ENCODE measurements at places on chromosomes 2 and 18. TPM values are rescaled to one million over a fixed set of nuclear protein-coding genes. Genes with fewer than 3 reads are reported as not detected.

- no peaks in the 10 kb centered on the region for H3K27me3 ChIP-seq
- no peak overlapping the region for H3K4me3 ChIP-seq
- H3K27ac ChIP-seq: no peak overlapping the region
- no peaks in the 10 kb centered on the region for H3K4me1 ChIP-seq
- no peaks in the 10 kb centered on the region for H3K36me3 ChIP-seq
- DNase-seq: no peak
Measured at GRCh38 chr2:159026170-159026569, 57.7 kb downstream of the TANC1 start.

DNA sequence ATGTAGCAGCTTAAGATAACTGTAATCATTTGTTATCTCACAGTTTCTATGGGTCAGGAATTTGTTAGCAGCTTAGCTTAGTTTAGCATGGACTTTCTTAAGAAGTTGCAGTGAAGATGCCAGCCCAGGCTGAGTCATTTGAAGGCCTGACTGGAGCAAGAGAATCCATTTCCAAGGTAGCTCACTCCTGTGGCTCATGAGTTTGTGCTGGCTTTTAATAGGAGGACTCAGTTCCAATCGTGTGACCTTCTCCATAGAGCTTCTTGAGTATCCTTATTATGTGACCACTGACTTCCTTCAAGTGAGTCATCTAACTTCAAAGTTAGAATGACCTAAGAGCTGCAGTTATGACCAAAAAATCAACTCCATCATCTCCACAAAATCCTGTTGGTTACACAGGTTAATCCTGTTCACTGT is 1.4 kb downstream of the GPATCH11 start:
- no peak overlapping the region for H3K4me3 ChIP-seq
- peaks cover 37% of the 10 kb centered on the region for H3K36me3 ChIP-seq
- peaks cover 37% of the 10 kb centered on the region for H3K4me1 ChIP-seq
- H3K27ac ChIP-seq: no peak overlapping the region

DNA sequence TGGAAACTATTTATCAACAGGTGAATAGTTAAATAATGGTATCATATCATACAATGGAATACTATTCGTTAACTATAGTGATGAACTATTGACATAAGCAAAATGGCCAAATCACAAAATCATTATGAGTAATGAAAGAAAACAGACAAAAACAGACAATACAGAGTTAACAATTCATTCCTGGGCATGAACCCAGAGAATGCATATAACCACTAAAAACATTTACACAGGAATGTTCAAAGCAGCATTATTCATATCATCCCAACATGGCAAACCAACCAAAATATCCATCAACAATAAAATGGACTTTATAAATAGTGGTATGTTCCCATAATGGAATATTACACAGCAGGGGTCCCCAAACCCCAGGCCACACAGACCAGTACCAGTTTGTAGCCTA is 131.2 kb upstream of the CYP1B1 start:
- no peak overlapping the region for H3K27ac ChIP-seq
- H3K36me3 ChIP-seq: no peaks in the 10 kb centered on the region
- no peak for DNase-seq

DNA sequence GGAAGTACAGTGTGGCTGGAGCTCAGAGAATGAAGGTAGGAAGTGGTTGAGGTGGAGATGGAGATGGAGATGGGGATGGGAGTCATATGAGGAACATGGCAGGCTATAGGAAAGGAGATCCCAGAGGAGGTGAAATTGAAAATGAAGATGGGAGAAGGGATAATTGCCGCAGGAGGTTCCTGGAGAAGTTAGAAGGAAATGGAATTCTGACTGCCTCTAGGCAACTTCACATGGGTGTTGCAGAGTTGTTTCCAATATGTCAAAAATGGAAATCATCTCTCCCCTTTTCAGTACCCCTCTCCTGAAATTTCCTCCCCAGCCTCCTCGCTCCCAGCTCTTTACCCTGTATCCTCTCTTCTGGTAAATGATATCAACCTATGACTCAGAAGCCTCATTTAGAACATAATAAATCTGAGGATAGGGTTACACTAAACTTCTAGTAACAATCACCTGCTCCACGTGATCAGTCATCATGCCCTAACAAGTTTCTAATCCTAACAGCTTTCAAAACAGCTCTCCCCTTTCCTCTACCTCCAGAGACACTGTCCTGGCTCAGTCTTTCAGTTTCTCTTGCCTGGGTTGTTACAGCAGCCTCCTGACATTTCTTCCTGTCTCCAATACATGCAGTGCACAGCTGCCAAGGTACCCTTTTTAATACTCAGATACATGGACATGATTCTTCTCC is 201.9 kb upstream of the RBMS1 start:
- H3K4me1 ChIP-seq: no peaks in the 10 kb centered on the region
- H3K27me3 ChIP-seq: peaks cover 3% of the 10 kb centered on the region
- H3K4me3 ChIP-seq: no peak overlapping the region
- no peak for DNase-seq
- H3K36me3 ChIP-seq: no peaks in the 10 kb centered on the region

DNA sequence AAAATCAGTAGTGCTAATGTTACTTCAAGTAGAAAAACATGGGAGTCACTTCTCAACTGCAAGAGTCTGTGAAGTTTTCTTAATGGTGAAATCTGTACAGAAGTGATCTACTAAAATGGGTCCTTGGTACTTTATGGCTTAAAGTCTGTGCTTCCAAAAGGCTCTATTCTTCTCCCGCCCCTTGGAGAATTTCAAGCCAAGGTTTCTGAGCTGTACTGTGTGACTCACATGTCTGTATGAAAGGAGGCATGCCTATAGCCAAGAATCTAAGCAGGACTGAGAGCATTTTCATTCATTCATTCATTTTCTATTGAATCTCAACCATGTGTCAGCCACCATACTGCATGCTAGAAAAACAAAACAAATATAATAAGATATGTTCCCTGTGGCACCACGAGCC is 19.8 kb upstream of the DDX18 start:
- no peaks in the 10 kb centered on the region for H3K4me1 ChIP-seq
- H3K4me3 ChIP-seq: no peak overlapping the region
- H3K27ac ChIP-seq: no peak overlapping the region
- H3K36me3 ChIP-seq: no peaks in the 10 kb centered on the region
- DNase-seq: no peak

DNA sequence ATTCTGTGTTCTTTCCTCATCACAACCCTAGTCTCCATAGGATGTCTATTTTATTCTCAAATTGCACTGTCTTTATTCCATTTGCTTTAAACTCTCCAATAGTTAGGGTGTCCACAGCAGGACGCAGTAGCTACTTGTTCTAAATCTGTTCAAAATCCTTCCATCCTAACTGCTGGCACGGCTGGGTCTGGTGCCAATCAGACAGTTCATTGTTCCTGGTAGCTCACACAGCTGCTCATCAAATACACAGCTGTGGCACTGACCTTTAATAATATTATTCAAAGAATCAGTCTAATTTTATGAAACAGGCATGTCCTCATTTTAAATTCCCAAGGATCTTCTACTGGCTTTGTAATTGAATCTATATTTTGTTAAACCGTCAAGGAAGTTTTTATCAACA is 59.7 kb upstream of the TMEFF2 start:
- DNase-seq: no peak
- H3K27ac ChIP-seq: no peak overlapping the region
- H3K36me3 ChIP-seq: no peaks in the 10 kb centered on the region
- no peaks in the 10 kb centered on the region for H3K4me1 ChIP-seq
- H3K27me3 ChIP-seq: no peaks in the 10 kb centered on the region

- H3K27ac ChIP-seq: no peak overlapping the region
- H3K4me1 ChIP-seq: peaks cover 5% of the 10 kb centered on the region
- no peaks in the 10 kb centered on the region for H3K36me3 ChIP-seq
- peak overlapping the region; percentile 44 for H3K4me3 ChIP-seq
- no peaks in the 10 kb centered on the region for H3K27me3 ChIP-seq
- DNase-seq: peak; percentile 16
Measured at GRCh38 chr2:57720728-57721627, 325.6 kb upstream of the VRK2 start.

GRCh38 chr2:186532891-186533290 is 46.8 kb downstream of the ZC3H15 start:
- H3K4me1 ChIP-seq: no peaks in the 10 kb centered on the region
- H3K36me3 ChIP-seq: no peaks in the 10 kb centered on the region

GRCh38 chr2:23695890-23696751 is 230.8 kb downstream of the ATAD2B start:
- no peak for DNase-seq
- no peak overlapping the region for H3K4me3 ChIP-seq
- H3K36me3 ChIP-seq: peaks cover 29% of the 10 kb centered on the region
- no peak overlapping the region for H3K27ac ChIP-seq

DNA sequence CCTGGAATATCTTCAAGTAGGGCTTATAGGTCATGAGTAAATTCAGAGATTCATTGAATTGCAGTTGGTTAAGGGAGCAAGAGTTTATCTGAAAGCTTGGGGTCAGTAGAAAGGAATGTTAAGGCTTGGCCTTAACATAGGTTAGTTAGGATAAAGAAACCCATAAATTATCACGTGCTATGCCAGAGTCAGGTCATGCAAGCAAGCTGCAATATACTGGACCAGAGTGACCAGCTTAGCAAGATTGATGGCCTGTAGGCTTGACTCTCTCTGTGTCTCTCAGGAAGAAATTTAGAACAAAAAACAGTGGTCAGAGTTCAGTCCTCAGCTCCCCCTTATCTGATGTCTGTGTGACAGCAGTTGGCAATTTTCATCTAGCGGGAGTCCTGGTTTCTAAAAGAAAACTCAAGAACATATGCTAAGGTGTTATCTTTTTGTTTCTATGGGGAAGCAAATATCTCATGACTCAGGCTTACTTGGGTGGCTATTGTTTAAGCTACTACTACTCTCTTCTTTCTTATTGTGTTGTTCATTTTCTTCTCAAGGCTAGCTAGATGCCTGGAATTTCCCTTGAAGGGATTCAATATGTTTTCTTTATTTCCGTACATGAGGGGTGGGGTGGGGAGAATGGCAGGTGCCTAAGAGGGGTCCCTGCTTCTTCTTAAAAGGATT is 28.7 kb upstream of the MARCO start:
- H3K4me3 ChIP-seq: no peak overlapping the region
- peaks cover 1% of the 10 kb centered on the region for H3K27me3 ChIP-seq
- DNase-seq: no peak
- H3K36me3 ChIP-seq: no peaks in the 10 kb centered on the region
- no peak overlapping the region for H3K27ac ChIP-seq

DNA sequence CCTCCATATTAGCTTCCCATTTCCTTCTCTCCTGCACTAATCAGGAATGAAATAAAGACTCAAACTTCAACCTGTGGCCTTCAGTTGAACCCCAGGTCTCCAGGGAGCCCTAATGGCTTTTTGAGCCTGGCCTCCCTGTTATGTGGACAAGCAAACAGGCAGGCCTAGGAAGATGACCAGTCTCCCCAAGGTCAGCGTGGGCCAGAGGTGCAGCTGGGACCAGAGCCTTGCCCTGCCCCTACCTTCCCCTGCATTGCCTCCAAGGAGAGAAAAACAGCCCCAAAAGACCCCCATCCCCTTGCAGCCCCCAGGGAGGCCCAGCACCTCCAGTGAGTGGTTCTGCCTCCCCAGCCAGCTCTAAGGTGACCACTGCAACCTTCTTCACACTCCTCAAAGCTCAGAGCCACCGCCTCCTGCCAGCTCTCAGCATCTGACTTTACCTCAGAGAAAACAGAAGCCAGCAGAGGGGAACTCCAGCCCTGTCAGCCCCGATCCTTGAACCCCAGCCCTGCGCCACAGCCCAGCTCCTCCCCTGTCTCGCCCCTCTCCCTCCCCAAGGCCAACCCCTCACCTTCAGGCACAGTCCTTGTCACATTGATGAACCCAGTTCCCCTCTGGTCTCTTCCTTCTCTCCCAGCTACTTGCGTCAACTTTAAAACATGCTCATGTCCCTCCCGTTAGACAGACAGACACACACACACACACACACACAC is 59.5 kb upstream of the ID2 start:
- H3K36me3 ChIP-seq: no peaks in the 10 kb centered on the region
- H3K4me3 ChIP-seq: no peak overlapping the region
- DNase-seq: no peak
- peaks cover 14% of the 10 kb centered on the region for H3K27me3 ChIP-seq
- H3K4me1 ChIP-seq: no peaks in the 10 kb centered on the region

DNA sequence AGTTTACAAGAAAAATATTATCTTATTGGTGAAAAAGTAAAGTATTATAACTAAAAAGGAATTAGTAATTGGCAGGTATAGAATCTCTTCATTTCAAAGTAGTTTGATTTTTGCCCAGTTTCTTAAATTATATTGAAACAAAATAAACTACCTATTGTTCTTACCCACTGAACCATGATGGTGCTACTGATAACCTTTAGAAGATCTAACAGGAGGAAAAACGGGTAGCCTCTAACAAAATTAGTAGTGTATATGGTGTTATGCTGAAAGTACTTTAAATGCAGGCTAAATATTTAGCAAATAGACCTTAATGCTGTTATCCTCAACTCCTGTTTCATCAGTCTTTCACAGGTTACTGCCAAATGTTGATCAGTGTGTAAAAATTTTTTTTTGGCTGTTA is 19.1 kb downstream of the MRPS9 start:
- DNase-seq: no peak
- no peak overlapping the region for H3K27ac ChIP-seq
- H3K36me3 ChIP-seq: peaks cover 23% of the 10 kb centered on the region
- peaks cover 8% of the 10 kb centered on the region for H3K4me1 ChIP-seq
- H3K27me3 ChIP-seq: no peaks in the 10 kb centered on the region

- DNase-seq: no peak
- peaks cover 15% of the 10 kb centered on the region for H3K4me1 ChIP-seq
- H3K27me3 ChIP-seq: peaks cover under 1% of the 10 kb centered on the region
- H3K27ac ChIP-seq: no peak overlapping the region
Measured at GRCh38 chr2:17270894-17271293, 247.3 kb downstream of the RAD51AP2 start.

DNA sequence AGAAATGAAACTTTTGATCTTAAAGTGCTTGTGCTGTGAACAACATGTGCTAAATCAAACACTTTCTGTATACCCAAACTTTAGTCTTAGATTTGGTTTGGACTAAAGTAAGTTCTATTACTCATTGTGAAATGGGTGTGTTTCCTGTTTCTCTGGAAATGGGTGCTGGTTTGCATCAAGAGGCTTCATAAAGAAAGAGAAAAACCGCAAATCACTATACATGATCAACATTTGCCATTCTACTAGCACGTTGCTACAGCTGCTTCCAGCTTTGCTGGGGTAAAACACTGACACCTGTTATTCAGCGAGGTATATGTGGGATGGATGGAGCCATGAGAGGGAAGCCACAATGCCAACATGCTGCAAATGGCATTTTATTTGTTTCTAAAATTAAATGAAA is 547.0 kb upstream of the ACVR2A start:
- H3K4me1 ChIP-seq: peaks cover 8% of the 10 kb centered on the region
- no peaks in the 10 kb centered on the region for H3K27me3 ChIP-seq
- no peaks in the 10 kb centered on the region for H3K36me3 ChIP-seq
- no peak overlapping the region for H3K4me3 ChIP-seq
- peak overlapping the region; percentile 43 for H3K27ac ChIP-seq
- no peak for DNase-seq

- H3K4me3 ChIP-seq: no peak overlapping the region
- H3K36me3 ChIP-seq: no peaks in the 10 kb centered on the region
- no peak overlapping the region for H3K27ac ChIP-seq
- no peaks in the 10 kb centered on the region for H3K27me3 ChIP-seq
- H3K4me1 ChIP-seq: peaks cover 30% of the 10 kb centered on the region
Measured at GRCh38 chr18:13556502-13556901, 169.9 kb downstream of the FAM210A start.

GRCh38 chr2:167652401-167652800 is 595.0 kb downstream of the STK39 start:
- no peaks in the 10 kb centered on the region for H3K36me3 ChIP-seq
- H3K27me3 ChIP-seq: no peaks in the 10 kb centered on the region
- H3K4me3 ChIP-seq: no peak overlapping the region
- no peak for DNase-seq

The STARD6 gene
- total RNA-seq: not detected

The ASB18 gene
- total RNA-seq: not detected

The HOXD10 gene
- total RNA-seq: not detected

The ICOS gene
- total RNA-seq: 0.12 TPM

The ALPP gene
- total RNA-seq: not detected

The PRKD3 gene
- 82.5 TPM for total RNA-seq

The CNGA3 gene
- total RNA-seq: not detected

Measured in activated B cell treated with CpG ODN at 0.5 μM for 24 hours (primary cell).